ENCODE measurements at places on chromosomes 3 and 15. TPM values are rescaled to one million over a fixed set of nuclear protein-coding genes. Genes with fewer than 3 reads are reported as not detected.

GRCh38 chr3:119636891-119637611, 23.3 kb downstream of the POPDC2 start:
- H3K36me3 ChIP-seq = no peaks in the 10 kb centered on the region
- H3K27me3 ChIP-seq = no peaks in the 10 kb centered on the region

Gene DUOXA2
- not detected for total RNA-seq

DNA sequence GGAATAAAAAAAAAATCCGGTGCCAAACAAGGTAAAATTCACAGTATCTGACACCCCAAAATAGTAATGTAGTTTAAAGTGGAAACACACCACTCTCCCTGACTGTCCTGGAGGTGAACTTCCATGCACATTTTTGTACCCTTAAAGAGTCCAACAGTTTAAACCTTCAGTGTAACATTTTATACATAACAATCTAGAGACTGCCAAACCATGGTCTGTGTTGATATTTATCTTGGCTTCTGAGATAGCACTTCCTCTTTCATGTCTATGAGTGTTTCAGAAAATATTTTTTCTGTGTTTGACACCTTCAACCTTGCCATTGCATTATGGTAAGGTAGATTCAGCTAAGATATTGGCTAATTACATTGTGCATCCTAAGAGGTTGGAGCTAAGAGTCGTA, 13.9 kb downstream of the TMEM45A start:
- no peaks in the 10 kb centered on the region for H3K4me1 ChIP-seq
- no peaks in the 10 kb centered on the region for H3K36me3 ChIP-seq
- H3K4me3 ChIP-seq = no peak overlapping the region
- H3K27ac ChIP-seq = no peak overlapping the region
- H3K27me3 ChIP-seq = no peaks in the 10 kb centered on the region

- no peak overlapping the region for H3K4me3 ChIP-seq
- no peaks in the 10 kb centered on the region for H3K27me3 ChIP-seq
- no peak for DNase-seq
- no peaks in the 10 kb centered on the region for H3K36me3 ChIP-seq
These were observed 247.4 kb upstream of the TRIM42 start for GRCh38 chr3:140430494-140430893.

Gene PCLAF
- not detected for total RNA-seq

GRCh38 chr3:13822871-13823585, 56.8 kb downstream of the WNT7A start:
- no peak overlapping the region for H3K27ac ChIP-seq
- H3K4me1 ChIP-seq = no peaks in the 10 kb centered on the region
- H3K27me3 ChIP-seq = no peaks in the 10 kb centered on the region
- no peak for DNase-seq

DNA sequence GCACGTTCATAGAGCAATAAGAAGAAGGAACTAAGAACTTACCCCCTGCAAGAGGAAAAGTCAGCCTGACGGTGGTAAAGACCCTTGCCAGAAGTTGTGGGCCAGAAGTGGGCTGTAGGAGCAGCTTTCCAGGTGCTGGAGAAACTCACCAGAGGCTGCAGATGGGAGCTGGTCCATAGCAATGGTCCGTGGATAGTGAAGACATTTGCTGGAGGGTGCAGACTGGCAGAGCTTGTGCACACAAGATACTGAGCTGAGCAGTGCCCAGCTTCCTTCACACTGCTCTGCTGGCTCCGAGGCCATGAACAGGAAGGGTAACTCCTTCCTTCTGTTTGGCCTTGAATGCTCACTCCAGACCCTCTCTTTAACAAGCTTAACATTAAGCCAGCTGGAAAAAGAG, 149.8 kb upstream of the BNIP2 start:
- no peaks in the 10 kb centered on the region for H3K36me3 ChIP-seq
- DNase-seq = no peak
- H3K4me1 ChIP-seq = no peaks in the 10 kb centered on the region
- H3K27me3 ChIP-seq = no peaks in the 10 kb centered on the region
- H3K4me3 ChIP-seq = no peak overlapping the region

Gene SLC2A2
- total RNA-seq = 0.10 TPM

GRCh38 chr15:76366714-76367113, 30.1 kb downstream of the ISL2 start:
- H3K4me3 ChIP-seq = no peak overlapping the region
- no peaks in the 10 kb centered on the region for H3K4me1 ChIP-seq
- no peak for DNase-seq
- no peaks in the 10 kb centered on the region for H3K36me3 ChIP-seq
- H3K27me3 ChIP-seq = no peaks in the 10 kb centered on the region
- H3K27ac ChIP-seq = no peak overlapping the region
